Frontal cortex (tissue), 4 donors: ENCODE measurements at places on chromosomes 3 and 15. TPM values are rescaled to one million over a fixed set of nuclear protein-coding genes. Genes with fewer than 3 reads are reported as not detected.

The KCNMB2 gene
- 15.1 TPM for total RNA-seq

The RPL14 gene
- 163 TPM for total RNA-seq

The TTC23 gene
- 5.3 TPM for total RNA-seq

The VPS33B gene
- 15.5 TPM for total RNA-seq

The ADPRH gene
- 1.2 TPM for total RNA-seq
